ENCODE measurements at places on chromosomes 2 and 18.

DNA sequence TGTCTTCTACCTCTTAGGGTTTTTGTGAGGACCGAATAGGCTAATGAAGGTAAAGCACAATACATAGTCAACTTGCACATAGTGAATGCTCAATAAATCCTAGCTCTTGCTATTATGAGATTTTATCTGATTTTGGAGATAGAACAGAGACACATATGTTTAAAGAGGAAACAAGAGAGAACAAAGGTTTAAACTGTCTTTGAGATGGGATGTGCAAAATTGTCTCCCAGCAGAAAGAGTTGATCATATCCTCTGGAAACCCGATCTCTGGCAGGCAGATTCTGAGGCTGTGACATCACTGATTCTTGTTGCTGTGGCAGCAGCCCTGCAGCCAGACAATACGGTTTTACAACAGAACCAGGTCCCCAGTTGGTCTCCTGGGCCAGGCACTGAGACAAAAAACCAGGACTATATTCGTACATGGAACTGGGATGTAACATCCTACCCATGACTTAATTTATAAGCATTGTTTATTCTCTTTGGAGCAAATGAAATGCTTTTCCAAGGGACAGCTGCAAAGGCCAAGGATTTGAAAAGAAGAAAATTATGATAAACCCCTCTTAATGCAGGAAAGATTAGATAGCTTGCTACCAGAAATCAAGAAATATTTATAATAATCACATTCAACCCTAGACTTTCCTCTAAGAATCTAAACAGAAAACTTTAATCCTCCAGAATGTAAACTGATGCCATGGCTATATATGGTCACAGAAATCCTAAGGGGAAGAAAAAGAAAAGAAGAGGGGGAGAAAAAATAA lies 80.2 kb downstream of the SLC8A1 start:
- DNase-seq, result no peak

- no peak for DNase-seq
Measured at GRCh38 chr2:196437626-196438025, 201.9 kb upstream of the CCDC150 start.

DNA sequence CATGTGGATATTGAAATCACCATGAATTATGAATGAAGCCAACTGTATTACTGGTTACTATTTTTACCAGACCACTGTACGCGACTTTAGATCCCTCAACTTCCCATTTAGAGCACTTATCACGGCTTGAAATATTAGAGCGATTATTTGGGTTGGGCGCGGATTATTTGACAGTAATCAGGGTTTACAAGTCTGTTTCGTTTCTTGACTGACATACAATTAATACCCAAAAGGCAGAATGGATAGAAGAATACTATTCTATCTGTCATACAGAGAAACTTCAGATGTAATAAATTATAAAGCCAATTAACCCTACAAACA lies 496 bp upstream of the NAPG start:
- no peak for DNase-seq

GRCh38 chr2:29450596-29451222 lies 335.5 kb downstream of the CLIP4 start:
- DNase-seq, result no peak

DNA sequence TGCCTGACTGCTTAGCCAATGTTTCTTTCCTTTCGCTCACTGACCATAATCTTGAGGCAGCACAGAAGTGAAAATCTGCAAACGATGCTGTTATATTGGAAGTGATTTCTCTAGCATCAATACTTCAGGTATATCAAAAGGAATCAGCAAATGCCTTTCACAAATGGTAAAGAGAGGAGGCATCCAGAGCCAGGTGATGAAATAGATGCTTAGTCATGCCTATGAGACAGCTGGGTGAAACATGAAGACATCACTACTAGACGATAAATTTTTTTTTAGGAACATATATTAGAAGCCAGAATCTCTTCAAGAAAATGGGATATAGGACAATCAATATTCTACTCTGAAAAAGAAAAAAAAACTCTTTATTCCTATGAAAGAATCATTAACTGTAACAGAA lies 249.2 kb upstream of the SLC39A10 start:
- no peak for DNase-seq

GRCh38 chr2:229650059-229650458 lies 64.3 kb downstream of the DNER start:
- no peak for DNase-seq

- DNase-seq, result peak; percentile 89
Measured at GRCh38 chr18:4639628-4640310, 184.7 kb upstream of the DLGAP1 start.

- DNase-seq, result no peak
Measured at GRCh38 chr2:142734231-142734630, 143.2 kb upstream of the KYNU start.

DNA sequence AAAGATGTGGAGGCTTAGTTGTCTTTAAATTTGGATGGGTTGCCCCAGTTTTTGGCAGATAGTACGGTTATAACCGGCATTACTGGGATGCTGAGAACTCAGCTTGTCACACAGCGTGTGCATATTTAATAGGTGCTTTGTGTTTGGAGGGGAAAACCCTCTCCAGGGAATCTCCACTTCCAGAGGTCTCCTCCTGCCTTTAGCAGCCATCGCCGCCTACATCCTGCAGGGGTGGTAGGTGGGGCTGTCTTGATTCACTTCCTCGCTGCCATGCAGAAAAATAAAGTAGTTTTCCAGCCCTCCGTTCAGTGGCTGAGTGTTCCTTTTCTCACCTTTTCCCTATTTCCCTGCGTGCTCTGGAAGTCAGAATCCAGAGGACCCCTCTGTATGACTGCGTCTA lies 76.4 kb downstream of the ITGB1BP1 start:
- no peak for DNase-seq

GRCh38 chr2:227466887-227467600 lies 4.9 kb upstream of the AGFG1 start:
- no peak for DNase-seq

GRCh38 chr2:109507828-109508227 lies 105.9 kb downstream of the SEPTIN10 start:
- no peak for DNase-seq

DNA sequence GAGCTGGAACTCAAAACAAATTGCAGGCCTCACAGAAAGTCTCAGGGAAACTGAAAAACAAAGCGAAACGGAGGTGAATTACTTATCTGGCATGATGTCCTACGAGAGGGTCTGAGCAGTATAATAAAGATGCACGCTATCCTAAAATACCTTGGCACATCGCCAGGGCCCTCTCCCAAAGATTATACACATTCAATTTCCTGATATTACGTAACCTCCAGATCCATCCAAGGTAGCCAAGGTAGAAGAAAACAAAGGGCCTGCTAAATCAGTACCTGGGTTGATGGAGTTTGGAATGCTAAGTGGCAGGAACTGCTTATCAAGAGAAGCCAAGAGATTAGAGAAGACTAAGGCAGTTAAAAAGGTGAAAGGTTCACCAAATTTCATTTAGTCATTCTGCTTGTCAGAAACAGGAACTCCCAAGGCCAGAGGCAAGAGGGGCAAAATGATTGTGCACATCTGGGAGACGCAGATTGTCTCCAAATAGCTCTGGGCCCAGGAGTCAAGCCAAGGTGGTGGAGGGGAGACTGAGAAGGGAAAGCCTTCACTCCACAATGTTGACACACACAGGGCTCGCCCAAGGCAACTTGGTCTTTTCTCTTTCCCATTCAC lies 236.8 kb upstream of the ATP5MC3 start:
- DNase-seq, result no peak

DNA sequence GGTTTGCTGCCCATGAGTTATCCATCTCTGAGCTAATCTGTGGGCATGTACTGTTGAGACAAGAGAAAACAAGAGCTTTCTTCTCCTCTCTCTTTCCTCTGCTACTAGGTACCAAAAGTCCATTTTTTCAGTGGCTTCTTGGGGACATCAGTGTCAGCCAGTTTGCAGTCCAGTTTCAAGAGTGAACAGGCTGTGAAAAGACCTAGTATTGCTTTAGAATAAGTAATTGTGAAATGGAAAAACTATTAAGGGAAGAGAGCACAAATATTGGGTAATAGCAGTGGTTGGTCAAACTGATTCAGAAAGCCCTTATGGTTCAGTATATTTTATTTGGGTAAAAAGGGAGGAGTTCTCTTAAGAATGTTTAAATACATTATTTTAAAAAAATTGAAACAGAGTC lies 33.0 kb upstream of the MEP1B start:
- DNase-seq, result no peak

DNA sequence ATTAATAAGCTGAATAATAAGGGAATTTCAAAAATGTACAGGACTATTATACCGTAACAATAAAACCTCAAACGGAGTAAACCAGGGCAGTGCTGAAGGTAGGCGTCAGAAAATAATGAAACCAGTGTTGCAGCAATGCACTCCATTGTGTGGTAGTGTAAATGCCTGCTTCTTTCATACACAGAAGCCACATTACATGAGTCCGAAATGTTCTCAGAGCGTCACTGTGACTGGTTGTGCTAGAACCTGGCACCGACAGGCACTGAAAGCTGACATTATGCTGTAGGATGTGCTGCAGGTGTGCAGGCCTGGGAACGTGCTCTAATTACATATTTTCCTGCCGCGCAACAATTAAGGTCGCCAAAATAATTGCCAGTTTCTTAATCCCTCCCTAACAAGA lies 53.3 kb downstream of the ZEB2 start:
- no peak for DNase-seq

DNA sequence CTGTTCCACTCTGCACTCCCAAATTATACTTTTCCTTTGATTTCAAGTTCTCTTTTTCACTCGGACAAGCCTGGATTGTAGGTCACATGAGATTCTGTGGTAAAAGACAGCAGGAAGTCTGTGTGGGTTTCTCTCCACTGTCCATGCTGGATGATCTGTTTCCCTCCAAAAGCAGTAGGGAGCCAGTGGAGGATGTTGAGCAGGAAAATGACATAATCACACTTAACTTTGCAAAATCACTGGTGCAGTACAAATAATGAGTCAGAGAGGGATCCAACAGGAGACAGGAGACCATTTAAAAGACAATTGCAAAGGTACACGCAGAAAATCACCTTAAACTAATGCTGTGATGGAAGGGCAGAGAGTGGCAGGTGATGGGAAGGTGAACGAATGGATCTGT lies 301.3 kb downstream of the ZNF407 start:
- no peak for DNase-seq

GRCh38 chr2:138607746-138608145 lies 106.2 kb downstream of the SPOPL start:
- DNase-seq, result no peak

DNA sequence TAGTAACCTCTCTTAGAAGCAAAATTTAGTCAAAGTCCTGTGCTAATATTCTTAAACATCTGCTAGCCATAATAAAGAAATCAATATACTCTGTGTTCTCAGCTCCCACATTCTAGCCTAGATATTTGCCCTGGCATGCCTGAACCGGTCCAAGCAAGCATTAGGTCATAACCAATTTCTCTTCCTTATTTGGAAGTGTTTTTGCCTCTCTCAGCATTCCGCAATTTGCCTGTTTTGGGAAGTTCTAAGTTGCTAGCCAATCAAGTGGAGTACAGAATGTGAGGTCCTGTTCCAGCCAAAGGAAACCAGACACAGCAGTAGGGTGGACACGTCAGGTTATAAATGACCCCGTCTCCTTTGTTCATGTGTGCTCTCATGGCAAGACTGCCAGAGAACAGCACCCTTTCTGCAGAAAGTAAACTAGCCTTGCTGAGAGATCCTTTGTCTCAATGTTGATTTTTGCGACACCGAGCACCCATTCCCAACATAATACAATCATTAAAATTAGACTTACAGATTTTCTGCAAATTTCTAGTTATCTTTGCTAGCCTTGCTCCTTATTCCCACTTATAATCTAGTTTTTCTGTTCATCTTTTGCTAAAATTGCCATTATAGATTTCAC lies 13.0 kb upstream of the SULT1C4 start:
- no peak for DNase-seq

DNA sequence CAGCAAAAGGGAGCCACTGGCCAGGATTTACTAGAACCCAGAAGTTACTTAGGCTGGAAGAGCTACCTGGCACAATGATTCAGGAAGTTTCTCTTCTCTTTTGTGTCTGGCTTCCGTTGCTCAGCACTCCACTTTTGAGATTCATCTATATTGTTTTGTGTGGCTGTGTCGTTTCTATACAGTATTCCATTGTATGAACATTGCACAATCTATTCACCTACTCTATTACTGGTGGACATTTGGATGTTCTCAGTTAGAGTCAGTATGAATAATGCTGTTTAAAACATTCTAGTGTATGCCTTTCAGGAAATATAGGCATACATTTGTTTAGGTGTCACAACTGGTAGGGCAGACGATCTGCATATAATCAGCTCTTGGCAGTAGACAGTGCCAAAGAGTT lies 36.3 kb upstream of the EPHA4 start:
- DNase-seq, result no peak

DNA sequence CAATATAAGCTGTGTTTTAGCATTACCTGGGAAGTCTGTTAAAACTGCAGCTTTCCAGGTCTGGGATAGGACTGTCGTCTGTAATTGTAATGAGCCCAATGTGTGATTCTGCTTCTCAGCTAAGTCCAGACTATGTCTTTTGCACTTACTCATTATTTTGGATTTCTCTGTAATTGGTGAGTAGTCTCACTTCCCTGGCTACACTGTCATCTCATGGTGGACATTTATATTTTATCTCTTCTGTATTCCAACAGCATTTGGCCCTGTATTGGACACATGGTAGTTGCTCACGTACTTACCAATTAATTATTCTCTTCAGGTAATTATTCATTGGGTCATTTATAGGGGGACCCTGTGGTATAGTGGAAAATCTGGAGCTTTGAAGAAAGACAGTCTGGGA lies 28.0 kb downstream of the LHCGR start:
- no peak for DNase-seq

DNA sequence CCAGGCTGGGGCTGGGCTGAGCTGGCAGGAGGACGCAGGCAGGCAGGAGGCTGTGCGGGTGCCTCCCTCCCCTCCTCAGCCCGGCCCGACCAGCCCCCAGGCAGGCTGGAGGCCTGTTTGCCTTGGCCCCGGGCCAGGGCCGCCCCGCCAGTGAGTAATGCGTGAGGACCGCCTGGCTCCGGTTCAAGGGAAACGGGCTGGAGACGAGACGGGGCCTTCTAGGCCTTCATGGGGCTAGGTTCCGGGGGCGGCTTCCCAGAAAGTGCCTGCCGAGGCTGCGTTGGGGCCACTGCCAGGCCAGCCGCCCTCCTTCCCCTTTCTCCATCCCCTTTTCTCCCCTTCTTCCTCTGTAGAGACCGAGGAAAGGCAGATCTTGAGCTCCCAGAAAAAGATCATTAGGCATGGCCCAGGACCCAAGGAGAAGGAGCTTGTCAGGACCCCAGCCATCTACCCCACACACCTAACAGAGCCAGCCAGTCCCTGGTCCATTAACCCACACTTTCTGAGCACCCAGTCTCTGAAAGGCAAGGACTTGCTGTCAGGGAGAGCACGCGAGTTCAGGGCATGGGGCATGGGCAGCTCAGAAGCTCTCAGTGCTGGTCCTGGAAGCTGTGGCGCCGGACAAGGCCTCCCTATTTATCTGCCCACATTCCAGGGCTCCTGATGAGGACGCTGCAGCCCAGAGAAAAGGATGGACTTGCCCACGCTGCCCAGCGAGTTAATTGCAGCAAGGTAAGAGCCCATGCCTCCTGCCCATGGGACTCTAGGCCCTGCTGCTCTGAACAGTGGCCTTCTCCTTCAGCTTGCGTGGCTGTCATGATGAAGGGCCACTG lies 48.5 kb downstream of the SMAD7 start:
- no peak for DNase-seq

DNA sequence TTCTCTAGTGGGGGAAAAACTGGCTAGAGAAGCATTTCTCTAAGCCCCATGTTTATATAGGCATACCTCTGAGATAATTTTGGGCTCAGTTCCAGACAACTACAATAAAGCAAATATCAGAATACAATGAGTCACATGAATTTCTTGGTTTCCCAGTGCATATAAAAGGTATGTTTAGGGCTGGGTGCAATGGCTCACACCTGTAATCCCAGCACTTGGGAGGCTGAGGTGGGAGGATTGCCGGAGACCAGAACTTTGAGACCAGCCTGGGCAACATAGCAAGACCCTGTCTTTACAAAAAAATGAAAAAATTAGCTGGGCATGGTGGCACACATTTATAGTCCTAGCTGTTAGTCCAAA lies 22.2 kb downstream of the TSN start:
- no peak for DNase-seq

Data from GM12865 (cell line).